ENCODE measurements at places on chromosomes 3 and 15.

DNA sequence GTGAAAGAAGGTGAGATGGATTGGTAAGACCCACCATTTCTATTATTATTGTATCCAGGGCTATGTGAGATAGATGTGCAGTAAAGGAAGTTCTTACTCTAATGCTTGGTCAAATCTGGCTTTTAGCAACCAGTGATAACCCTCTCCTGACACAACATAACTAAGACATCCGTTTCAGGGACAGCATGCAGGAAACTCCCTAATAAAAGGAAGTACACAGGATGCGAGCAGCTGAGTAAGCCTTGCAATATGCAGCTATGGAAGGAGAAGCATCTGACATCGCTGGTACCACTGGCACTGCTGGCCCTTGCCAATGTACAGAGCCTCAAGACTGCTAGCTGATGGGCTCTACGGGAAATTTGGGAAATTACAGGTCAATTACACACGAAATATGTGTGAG lies 662.3 kb downstream of the NR2F2 start:
- DNase-seq: no peak

GRCh38 chr3:137796993-137797392 lies 32.9 kb downstream of the SOX14 start:
- no peak for DNase-seq

DNA sequence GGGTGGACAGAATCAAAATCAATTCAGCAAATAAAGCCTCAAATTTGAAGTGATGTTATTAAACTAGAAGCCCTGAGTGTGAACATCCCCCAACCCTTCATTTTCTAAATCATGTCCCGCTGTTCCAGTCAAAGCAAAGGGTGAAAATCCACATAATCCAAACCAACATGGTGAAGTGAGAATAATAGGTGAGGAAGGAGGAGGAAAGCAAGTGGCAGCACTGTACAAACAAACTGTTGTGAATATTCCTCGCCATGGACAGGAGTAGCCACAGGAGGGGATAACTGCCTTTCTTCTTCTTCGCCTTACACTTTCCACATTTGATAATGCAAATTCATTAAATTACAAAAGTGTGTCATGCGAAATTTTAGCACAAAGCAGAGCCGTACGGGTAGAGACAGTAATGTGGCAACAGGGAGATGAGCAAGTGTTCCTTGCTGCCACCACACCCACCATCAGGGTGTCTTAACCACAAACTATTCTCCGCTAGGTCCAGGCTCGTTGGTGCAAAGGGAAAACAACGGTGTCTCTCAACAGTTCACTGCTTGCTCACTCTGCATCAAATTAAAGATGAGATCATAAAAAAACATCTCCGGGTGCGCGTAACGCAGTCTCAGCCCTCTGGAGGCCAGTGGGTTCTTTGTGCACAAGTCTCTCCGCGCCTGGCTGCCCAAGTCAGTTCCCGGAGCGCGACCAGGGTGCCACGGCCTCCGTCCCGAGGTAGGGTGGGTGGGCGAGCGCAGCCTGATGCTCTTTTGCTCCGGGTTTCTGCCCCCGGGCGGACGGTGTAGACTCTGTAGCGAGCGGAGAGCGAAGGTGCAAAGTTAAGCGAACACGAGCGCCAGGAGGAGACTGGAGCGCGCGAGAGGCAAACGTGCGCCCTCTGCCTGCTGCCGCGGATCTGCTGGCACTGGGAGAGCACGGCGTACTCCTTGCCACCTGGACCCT lies 6.7 kb downstream of the EPHA3 start:
- no peak for DNase-seq

- DNase-seq: no peak
Measured at GRCh38 chr15:41847206-41847605, 8.6 kb downstream of the PLA2G4B start.

DNA sequence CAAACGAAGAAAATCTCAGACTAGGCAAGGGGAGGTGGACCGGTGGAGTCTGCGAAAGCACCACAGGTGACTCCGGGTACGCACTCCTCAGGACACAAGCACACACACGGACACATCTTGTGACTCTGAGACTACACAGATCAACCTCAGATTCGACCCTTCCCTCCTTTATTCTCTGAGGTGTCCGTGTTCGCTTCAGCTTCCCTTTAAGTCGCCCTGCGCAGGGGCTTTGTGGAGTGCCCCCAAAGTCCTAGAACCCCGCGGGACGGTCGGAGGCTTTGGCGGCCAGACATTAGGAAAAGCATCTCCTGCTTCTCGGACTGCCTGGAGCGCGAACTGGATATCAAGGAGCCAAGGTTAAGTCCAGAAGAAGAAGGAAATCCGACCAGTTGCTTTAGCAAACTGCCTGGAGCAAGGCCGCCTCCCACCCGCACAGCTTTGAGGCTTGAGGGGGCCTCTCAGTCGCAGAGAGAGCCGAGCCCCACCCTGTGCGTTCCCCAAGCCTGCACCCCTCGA lies 730 bp downstream of the DGKG start:
- no peak for DNase-seq

GRCh38 chr3:56923526-56924224 lies 121.9 kb upstream of the ARHGEF3 start:
- no peak for DNase-seq

DNA sequence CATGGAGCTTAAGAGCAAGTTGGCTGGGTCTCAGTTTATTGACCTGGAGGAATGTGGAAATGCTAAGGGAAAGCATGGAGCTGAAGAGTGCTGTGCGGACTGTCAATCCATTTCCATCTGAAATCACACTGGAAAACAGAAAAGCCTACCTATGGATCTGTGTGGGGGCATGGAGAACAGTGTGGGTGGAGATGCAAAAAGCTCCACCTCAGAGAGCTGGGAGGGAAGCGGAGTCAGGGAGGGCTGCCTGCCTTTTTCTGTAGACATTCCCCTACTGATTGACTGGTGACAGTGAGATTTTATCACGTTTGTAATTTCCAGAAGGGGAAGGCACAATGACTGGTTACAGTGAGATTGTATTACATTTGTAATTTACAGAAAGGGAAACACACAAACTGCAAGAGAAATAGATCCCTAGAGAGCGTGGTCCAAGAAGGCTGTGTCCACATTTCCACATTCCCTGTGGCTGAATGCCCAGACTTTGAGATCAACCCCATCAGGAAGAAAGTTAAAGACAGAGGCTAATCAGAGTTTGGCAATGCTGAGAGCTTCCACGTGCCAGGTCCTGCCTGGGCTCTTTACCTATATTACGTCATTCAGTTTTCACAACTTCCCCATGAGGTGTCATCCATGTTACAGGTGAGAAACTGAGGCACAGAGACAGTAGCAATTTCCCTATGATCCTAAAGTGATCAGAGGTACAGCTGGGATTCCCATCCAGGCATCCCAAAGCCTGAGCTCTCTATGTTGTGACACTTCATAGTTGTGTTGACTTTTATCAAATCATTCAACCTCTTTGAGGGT lies 67.7 kb upstream of the NSMCE3 start:
- DNase-seq: no peak

- DNase-seq: no peak
Measured at GRCh38 chr15:93658026-93658816, 569.2 kb upstream of the RGMA start.

- DNase-seq: no peak
Measured at GRCh38 chr3:142210144-142210543, 15.2 kb downstream of the GK5 start.

DNA sequence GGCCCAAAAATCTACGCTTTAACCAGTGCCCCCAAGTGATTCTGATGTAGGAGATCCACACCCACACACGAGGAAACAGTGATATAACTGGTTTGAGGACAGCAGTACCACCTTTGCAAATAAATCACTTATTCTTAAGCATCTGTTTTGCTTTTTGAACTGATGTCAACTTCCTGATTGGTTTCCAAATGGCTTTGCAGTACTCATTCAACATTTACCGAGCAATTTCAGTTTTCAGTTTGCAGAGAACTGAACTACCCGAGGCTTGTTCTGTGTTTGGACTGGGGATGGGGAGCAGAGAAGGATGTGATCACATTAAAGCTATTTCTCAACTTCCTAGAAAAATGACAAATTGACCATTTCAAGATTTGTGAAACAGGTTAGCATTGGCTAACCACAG lies 1.1 kb upstream of the GYG1 start:
- no peak for DNase-seq

DNA sequence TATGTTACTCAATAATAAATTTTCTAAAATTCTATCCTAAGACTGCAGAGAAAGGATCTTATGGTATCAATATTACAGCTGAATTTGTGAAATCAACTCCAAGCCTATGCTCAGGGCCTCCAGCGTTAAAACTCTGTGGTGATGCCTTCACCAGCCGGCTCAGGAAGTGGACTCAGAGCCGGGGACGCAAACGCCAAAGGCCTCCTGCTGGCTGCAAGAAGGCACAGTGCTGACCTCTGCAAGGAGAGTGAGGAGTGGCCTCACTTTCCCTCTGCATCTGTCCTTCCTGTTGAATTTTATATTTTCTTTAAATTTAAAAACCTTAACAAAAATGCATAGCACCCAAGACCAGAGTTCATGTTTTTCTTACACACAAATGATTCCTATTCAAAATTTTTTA lies 48.5 kb downstream of the HERC2 start:
- DNase-seq: no peak

DNA sequence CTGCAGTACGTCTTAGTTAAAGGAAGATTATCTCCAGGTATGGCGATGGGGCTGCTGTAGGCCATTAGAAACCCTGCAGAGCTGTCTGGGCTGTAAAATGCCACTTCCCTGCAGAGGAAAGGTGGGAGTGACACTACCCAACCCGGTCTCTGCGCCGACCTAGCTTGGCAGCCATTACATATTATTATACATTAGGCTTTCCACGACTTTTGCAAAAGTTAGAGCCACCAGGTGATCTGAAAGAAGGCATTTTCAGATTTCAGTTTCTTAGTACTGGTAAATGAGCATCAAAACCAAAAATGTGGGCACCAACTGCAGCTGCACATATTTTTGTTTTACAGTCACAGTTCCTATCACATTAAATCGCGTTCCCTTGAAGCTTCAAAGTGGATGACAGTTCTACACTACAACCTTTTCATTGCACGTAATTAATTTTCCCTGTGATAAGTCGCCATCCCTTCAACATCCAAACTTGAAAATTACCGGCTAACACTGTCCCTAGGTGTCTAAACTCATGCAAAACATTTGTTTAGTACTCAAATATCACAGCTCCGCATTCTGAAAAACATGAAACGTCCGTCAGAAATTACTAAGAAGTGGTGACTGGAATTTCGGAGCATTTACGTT lies 81.4 kb upstream of the CHD2 start:
- DNase-seq: peak; percentile 38

- DNase-seq: peak; percentile 17
Measured at GRCh38 chr3:115092220-115092791, 54.8 kb downstream of the ZBTB20 start.

DNA sequence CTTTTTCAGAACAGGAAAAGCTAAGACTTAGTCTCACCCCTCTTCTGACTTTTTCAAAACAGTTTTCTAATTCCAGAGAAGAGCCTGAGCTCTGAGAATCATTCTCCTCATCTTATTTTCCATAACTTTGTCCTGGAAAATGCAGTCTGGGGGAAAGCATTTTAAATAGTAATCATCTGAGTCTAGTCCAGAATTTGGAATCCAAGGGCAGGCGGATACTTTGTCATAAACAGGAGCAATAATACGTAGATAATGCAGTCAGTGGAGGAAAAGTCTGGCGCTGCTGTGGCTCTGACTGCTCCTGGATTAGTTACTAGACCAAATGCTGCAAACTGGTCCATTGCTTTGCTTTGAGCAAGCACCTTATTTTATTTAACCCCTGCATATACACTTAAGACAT lies 285.0 kb downstream of the THSD4 start:
- no peak for DNase-seq

- no peak for DNase-seq
Measured at GRCh38 chr3:140545756-140546155, 132.1 kb upstream of the TRIM42 start.

- no peak for DNase-seq
Measured at GRCh38 chr15:68578980-68579935, at the start of gene CORO2B. Gene CORO2B, plus strand, starts transcription at chr15:68578993. Its CDS starts 270 bp downstream, at chr15:68579263.

DNA sequence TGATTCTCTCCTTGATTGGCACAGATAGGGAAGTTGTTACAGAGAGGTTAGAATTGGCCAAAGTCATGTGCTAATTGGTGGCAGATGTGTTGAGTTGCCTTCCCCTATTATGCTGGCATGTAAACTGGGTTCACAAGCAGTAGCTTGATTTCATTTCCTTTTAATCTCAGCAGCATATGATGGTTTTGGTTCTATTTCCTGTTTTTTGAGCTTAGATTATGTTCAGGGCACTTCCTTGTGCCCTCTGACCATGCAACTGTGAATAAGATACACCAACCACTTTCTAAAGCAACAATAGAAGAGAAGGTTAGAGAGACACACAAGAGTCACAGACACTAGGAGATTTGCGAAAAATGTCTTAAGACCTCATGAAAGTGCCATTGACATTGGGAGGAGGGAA lies 16.5 kb downstream of the HPS3 start:
- DNase-seq: no peak

- DNase-seq: no peak
Measured at GRCh38 chr3:39381432-39381831, 1.7 kb upstream of the SLC25A38 start.

DNA sequence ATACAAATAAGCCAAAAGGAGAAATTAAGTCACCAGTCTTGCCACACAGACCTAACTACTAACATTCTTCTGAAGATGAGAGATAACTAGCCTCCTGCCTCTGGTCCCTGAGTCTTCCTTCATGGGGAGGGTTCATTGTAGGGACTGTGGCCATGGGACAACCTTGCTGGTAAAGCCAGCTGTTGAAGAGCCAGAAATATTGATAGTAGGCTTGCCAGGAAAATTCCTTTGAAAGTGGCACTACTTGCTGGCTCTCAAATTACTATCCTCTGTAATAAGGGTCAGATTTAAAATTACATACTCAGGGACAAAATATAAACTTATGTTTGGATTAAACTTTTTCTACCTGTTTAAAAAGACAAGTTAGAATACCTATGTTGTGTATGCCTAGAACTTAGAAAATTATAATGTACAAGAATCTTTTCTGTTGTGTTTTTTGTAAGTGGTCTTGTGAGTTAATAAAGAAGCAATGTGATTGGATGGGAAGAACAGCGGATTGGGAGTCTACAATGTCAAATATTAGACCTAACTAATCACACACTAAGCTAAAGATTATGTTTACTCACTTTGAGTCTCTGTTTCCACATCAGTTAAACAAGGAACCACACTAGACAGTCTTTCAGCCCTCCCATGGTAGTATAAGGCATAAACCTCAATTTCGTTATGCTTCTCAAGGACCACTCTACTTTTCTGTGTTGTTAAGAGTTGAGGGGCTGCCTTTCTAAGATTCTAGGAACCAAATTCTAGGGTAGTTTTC lies 60.0 kb upstream of the TRIM71 start:
- peak; percentile 27 for DNase-seq

GRCh38 chr3:195080125-195080524 lies 190.8 kb downstream of the XXYLT1 start:
- DNase-seq: no peak

DNA sequence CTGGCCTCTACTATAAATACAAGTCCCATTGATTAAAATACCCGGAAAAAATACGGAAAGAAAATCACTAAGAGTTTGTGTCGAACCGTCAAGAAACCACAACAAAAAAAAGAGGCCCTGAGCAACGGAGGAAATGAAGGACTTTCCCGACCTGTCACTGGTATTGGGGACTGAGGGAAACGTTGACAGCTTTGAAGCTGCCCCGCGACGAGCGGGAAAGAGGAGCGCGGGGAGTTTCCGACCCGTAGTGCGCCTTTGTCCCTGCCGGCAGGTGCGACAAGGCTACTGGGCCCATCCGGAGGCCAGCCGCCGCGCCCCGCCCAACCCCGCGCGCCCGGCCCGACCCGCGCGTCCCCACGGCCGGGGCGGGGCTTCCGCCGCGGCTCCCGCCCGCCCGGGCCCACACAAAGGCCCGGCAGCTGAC lies 416 bp downstream of the PBRM1 start:
- peak; percentile 90 for DNase-seq

- DNase-seq: no peak
Measured at GRCh38 chr3:46017720-46018119, 9.6 kb downstream of the XCR1 start.

GRCh38 chr3:37753428-37753827 lies 108.3 kb upstream of the CTDSPL start:
- DNase-seq: no peak
